ENCODE measurements at places on chromosomes 1 and 21. TPM values are rescaled to one million over a fixed set of nuclear protein-coding genes. Genes with fewer than 3 reads are reported as not detected.
A peak's percentile ranks its signal among the peaks of the same experiment; 100 is the strongest.

GRCh38 chr1:168920456-168921094 lies 185.9 kb upstream of the ATP1B1 start:
- no peaks in the 10 kb centered on the region for H3K36me3 ChIP-seq
- H3K27me3 ChIP-seq = no peaks in the 10 kb centered on the region
- H3K4me3 ChIP-seq = no peak overlapping the region
- peak overlapping the region; percentile 59 for H3K27ac ChIP-seq
- H3K4me1 ChIP-seq = peaks cover 3% of the 10 kb centered on the region
- DNase-seq = no peak

- no peaks in the 10 kb centered on the region for H3K36me3 ChIP-seq
- no peak overlapping the region for H3K27ac ChIP-seq
- DNase-seq = no peak
- no peaks in the 10 kb centered on the region for H3K4me1 ChIP-seq
- H3K27me3 ChIP-seq = no peaks in the 10 kb centered on the region
- H3K4me3 ChIP-seq = no peak overlapping the region
Measured at GRCh38 chr1:62307895-62308492, 11.2 kb downstream of the KANK4 start.

FCRL4 gene
- total RNA-seq = not detected

DNA sequence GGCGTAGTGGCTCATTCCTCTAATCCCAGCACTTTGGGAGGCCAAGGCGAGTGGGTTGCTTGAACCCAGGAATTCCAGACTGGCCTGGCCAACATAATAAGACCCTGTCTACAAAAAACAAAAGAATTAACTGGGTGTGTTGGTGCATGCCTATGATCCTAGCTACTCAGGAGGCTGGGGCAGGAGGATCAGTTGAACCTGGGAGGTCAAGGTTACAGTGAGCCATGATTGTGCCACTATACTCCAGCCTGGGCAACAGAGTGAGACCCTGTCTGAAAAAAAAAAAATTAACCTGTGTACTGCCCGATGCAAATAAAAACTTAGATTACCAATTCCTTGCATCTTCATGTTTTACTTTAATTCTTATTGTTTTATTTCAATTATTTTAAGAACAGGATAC lies 193.2 kb downstream of the PATJ start:
- DNase-seq = no peak
- no peaks in the 10 kb centered on the region for H3K27me3 ChIP-seq
- no peaks in the 10 kb centered on the region for H3K36me3 ChIP-seq

- H3K4me3 ChIP-seq = peak within 1 kb of the TSS; percentile 27
- H3K36me3 ChIP-seq = no peaks in the 10 kb centered on the region
- H3K27me3 ChIP-seq = no peaks in the 10 kb centered on the region
- peak; percentile 78 for DNase-seq
- H3K4me1 ChIP-seq = no peaks in the 10 kb centered on the region
Measured at GRCh38 chr1:39639305-39640130, at the start of gene HEYL. Gene HEYL (minus strand): TSS chr1:39639643. CDS start chr1:39639625, 18 bp downstream.

KIF2C gene
- total RNA-seq = 1.4 TPM

MFAP2 gene
- 7.2 TPM for total RNA-seq

DIPK1A gene
- 4.0 TPM for total RNA-seq

DNA sequence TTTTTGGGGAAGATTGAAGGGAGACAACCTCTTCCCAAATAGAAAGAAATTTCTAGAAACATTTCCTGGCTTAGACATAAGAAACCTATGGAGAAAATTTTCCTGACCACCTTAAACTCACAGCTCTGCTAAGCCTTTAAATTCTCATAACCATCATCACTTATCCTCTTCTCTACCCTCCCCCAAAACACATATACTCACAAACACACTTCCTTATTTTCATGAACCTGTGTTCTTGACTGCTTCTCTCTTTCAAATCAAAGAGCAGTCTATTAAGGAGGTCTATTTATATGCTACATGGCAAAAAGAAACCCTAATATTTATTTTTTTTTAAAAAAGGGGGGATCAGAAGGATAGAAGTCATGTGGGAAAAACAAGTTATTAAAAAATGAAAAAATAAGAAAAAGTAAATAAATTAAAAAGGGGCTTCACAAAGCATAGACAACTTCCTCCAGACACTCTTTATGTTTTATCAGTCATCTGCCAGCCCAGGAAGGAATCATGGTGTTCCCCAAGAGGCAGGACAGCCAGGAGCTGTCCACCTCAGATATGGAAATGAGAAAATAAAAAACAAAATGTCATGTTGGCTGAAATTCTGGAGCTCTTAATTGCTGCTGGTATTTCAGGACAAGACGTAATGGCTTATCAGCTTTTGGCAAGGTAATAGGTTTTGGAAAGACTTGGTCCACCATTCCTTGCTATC lies 12.8 kb upstream of the RGS2 start:
- H3K27me3 ChIP-seq = no peaks in the 10 kb centered on the region
- H3K4me3 ChIP-seq = no peak overlapping the region
- no peaks in the 10 kb centered on the region for H3K36me3 ChIP-seq
- no peaks in the 10 kb centered on the region for H3K4me1 ChIP-seq
- no peak for DNase-seq

ICOSLG gene
- total RNA-seq = 10.2 TPM

DNA sequence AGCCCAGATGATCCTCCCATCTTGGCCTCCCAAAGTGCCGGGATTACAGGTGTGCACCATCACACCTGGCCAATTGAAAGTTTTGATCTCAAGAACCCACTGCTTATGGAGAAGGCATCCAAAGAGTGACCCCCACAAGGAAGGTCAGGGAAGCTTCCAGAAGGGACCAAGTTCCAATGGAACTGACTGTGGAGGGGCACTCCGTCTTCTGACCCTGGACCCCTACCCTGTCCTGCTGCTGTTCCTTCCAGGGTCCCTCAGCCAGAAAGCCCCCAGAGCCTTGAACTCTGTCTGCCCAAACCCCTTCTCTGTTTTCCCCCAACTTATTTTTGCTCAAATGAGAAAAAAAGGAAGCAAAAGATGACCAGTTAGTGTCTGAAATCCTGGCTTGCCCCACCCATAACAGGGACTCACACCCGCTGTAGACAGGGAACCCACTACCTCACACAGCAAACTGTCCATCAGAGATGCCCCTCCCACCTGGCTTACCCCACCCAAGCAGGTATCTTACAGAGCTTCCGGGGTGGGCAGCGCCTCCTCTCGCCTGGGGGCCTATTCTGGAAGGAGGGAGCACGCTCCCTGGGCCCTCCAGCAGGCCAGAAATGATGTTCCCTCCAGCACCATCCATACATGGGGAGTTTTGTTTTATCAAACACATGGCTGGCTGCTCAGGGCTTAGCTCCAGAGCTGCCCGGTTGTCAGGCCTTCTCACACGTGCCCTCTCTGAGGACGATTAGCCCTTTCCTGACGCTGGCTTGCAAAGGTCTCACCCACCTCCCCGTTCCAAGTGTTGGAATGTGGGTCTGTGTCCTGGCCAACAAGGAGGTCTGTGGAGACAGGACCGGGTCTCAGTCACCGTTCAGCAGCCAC lies 3.1 kb upstream of the WNT3A start:
- no peaks in the 10 kb centered on the region for H3K36me3 ChIP-seq
- no peak for DNase-seq
- H3K4me1 ChIP-seq = no peaks in the 10 kb centered on the region
- H3K27me3 ChIP-seq = peaks cover 23% of the 10 kb centered on the region
- H3K4me3 ChIP-seq = no peak overlapping the region

LEFTY1 gene
- total RNA-seq = 8.6 TPM

GRCh38 chr21:24179110-24179509 lies 1428.2 kb downstream of the MRPL39 start:
- DNase-seq = no peak
- no peak overlapping the region for H3K4me3 ChIP-seq
- no peaks in the 10 kb centered on the region for H3K4me1 ChIP-seq
- H3K27me3 ChIP-seq = no peaks in the 10 kb centered on the region
- H3K27ac ChIP-seq = no peak overlapping the region

- no peaks in the 10 kb centered on the region for H3K27me3 ChIP-seq
- no peaks in the 10 kb centered on the region for H3K36me3 ChIP-seq
- peaks cover 5% of the 10 kb centered on the region for H3K4me1 ChIP-seq
- H3K27ac ChIP-seq = no peak overlapping the region
- H3K4me3 ChIP-seq = no peak overlapping the region
Measured at GRCh38 chr1:182703539-182703938, 19.2 kb upstream of the RGS8 start.

CCT3 gene
- total RNA-seq = 149 TPM

DNA sequence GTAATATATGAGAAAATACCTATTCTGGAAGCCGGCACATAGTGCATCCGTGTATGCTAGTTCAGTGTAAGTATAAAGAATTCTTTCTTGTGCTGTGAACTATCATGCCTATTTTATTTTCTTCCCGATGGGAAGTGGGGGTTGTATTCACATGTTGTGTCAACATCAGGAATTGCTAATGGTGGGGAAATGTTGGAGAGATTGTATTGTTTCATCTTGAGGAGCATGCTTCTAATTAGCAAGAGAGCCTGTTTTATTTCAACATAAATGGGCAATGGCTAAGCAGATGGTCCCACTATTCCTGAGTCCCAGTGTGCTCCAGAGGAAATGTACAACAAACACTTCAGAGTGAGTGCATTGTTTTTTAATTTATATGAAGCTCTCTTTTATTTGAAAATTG lies 485.2 kb downstream of the PLPP3 start:
- H3K4me1 ChIP-seq = no peaks in the 10 kb centered on the region
- H3K27ac ChIP-seq = no peak overlapping the region
- no peaks in the 10 kb centered on the region for H3K36me3 ChIP-seq
- H3K4me3 ChIP-seq = no peak overlapping the region
- no peaks in the 10 kb centered on the region for H3K27me3 ChIP-seq

RNU1-1 gene
- 8,605 TPM for total RNA-seq

C1QC gene
- 287 TPM for total RNA-seq

DNA sequence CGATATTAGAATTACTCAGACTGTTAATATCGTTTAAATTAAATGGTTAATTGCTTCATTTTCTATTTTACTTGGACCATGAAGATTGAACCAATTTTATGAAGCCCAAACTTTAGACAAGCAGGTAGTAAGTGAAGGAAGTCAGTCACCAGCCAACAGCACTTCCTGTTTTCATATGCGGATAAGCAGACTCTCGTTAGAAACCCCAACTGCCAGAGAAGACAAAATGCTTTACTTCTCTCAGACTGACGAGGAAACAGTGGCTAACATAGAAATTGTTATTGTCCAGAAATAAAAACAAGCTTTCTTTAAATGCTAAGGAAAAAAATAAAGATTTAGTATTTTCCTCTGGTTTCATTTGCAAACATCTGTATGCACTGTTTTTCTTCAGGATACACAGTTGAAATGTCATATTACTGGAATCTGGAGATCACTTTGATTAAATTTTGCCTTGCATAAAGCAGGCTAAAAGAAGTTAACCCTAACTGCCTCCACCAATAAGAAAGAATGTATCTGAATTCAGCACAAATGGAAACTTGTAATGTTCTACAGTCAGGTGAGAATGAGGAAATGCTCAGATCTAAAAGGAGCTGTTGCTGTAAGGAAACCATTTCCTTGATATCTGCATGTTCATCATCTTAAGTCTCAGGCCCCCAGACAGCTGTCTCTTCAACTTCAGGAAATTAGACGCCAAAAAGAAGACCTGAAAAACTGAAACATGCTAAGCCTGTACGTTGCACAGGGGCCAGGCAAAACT lies 129.8 kb upstream of the SAMSN1 start:
- DNase-seq = no peak
- H3K27ac ChIP-seq = no peak overlapping the region

DNA sequence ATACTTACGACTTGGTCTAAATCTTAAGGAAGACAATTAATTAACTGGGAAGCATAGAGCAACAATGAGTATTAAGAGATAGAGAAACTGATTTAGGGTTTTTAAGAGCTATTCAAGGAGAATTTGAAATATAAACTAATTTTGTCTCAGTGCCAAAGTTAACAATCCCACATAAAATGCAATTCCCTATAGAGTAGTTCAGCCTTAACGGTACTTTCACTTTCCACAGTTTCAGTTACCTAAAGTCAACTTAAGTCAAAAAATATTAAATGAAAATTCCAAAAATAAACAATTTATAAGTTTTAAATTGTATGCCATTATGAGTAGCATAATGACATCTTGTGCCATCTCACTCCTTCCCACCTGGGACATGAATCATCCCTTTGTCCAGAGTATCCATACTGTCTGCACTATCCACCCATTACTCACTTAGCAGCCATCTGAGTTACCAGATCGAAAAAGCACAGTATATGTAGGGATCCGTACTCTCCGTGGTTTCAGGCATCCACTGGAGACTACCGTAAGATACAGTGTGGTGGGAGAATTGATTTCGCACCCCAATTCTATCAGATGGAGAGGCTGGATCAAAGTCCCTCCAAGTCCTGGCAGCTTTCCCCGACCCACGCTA lies 4.8 kb upstream of the SARS1 start:
- H3K36me3 ChIP-seq = no peaks in the 10 kb centered on the region
- H3K4me1 ChIP-seq = peaks cover 4% of the 10 kb centered on the region
- no peaks in the 10 kb centered on the region for H3K27me3 ChIP-seq
- no peak overlapping the region for H3K27ac ChIP-seq

KRTAP7-1 gene
- total RNA-seq = not detected

SMCP gene
- not detected for total RNA-seq

SLC30A10 gene
- not detected for total RNA-seq

DNA sequence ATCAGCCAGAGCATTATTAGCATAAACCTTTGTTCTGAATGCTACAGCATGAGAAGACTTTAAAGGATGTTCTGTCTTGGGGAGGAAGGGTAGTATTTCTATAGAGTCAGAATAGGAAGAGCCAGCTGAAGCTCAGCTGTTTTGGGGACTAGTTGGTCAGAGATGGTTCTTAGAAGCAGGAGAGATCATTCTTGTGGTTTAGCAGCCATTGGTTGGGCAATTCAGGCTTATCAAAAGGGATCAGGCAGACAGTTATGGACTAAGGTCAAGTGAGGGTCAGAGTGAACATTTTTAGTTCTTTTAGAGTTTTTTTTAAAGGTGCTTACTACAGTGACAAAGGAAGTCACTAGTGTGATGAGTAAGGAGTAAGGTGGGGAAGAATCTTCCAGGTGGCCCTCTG lies 245.5 kb downstream of the RPS6KC1 start:
- H3K4me1 ChIP-seq = no peaks in the 10 kb centered on the region
- no peak for DNase-seq
- no peaks in the 10 kb centered on the region for H3K36me3 ChIP-seq

DNA sequence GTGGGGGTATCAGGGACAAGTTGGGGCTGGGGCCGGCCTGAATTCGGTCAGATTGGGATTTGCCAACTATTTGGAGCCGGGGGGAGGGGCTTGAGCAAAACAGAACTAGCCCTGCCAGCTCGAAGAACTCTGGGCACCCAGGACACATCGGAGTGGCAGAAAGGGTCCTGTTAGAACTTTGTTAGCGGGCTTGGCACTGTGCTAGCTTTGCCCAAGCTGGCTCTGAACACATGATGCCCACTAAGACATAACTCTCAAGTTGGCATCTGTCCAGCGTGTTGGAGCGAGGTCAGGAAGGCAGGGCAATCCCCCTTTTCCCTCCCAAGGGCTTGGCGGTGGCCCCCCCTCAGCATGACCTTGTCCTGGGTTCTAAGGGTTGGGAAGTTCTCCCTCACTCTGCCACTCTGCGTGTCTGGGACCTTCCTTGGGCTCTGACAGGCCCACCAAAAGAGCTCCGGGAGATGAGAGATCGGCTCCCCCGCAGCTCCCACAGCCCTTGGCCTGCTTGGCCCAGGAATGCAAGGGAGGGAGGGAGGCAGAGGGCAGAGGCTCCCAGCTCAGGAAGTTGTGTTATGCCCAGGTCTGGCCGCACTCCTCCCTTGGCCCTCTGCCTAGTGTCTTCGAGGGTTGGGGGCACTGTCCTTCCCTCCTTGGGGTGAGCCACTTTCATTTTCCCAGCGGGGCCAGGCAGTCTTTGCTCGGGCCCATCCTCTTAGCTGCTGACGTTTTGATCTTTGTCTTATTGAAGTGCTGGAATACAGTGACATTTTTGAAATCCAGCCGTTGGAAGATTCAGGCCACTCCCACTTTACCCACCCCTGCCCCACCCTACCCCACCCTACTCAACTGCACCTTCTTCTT lies 1.2 kb downstream of the LMNA start:
- H3K27me3 ChIP-seq = no peaks in the 10 kb centered on the region
- H3K36me3 ChIP-seq = no peaks in the 10 kb centered on the region
- DNase-seq = peak; percentile 86
- peaks cover 34% of the 10 kb centered on the region for H3K4me1 ChIP-seq
- H3K4me3 ChIP-seq = peak overlapping the region; percentile 80
- peak overlapping the region; percentile 99 for H3K27ac ChIP-seq
